ENCODE measurements at places on chromosomes 16 and 17.

DNA sequence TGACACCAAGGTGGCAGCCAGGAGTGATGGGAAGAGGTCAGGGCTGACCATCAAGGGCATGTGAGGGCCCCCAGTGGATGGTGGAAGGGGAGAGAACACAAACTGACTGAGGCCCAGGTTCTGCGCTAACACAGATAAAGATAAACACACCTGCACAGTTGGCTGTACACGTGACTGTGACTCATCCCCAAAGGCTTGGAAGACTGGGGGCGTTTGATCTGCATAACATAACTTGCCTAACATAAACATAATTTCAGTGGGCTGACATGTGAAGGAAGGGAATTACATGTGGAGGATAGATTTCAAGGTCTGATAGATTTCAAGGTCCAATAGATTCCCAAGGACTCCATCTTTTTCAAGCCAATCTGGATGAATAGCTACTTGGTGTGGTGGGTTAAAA, 100.9 kb upstream of the TNRC6C start:
- DNase-seq, result no peak

GRCh38 chr17:40530531-40530994, 29.1 kb upstream of the TNS4 start:
- no peak for DNase-seq

GRCh38 chr17:4324463-4324862, 42.0 kb downstream of the UBE2G1 start:
- DNase-seq, result no peak

GRCh38 chr16:54934481-54935265, 4.0 kb downstream of the IRX5 start:
- DNase-seq, result peak; percentile 67

GRCh38 chr17:59832883-59833379, 59.8 kb downstream of the TUBD1 start:
- DNase-seq, result no peak

DNA sequence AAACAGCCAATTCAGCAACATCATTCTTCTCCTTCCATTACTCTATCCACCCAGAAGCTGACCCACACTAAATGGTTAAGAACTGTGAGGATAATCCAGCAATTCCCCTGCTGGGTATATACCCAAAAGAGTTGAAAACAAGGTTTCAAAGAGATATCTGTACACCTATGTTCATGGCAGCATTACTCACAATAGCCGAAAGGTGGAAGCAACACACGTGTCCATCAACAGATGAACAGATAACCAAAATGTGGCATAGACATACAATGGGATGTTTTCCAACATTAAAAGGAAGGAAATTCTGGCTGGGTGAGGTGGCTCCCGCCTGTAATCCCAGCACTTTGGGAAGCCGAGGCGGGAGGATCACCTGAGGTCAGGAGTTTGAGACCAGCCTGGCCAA, 19.9 kb downstream of the MIS12 start:
- DNase-seq, result no peak

DNA sequence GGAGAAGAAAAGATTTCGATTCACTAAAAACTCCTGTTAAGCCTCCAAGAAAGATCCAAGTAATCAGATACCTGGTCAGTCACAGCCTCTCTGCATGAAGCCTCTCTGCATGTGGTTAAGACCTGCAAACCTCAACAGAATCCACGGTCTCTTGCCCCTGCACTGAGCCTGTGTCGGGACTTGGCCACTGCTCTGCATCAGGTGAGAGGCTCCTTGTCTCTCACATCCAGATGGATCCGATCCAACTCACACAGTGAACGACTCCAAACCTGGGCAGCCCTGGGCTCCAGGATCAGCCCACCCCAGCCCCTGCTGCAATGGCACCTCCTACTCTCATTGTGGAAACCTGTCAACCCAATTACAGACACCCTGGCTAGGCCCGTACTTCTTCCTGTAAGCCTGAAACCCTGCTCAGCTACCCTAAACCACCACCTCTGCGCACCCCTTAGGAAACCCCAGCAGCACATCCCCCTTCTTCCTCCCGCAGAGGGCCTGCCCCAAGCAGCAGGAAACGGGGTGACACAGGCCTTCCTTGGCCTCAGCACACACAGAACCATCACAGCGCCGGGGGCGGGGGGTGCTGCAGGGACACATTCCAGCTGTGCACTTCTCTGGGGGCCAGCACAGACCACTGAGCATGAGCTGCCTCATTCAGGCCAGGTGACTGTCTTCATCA, 129.5 kb downstream of the ANKRD11 start:
- DNase-seq, result no peak
